B cell (primary cell): ENCODE measurements at places on chromosomes 13 and 19.

- DNase-seq: no peak
Measured at GRCh38 chr19:2814426-2814825, 5.2 kb upstream of the ZNF554 start.

DNA sequence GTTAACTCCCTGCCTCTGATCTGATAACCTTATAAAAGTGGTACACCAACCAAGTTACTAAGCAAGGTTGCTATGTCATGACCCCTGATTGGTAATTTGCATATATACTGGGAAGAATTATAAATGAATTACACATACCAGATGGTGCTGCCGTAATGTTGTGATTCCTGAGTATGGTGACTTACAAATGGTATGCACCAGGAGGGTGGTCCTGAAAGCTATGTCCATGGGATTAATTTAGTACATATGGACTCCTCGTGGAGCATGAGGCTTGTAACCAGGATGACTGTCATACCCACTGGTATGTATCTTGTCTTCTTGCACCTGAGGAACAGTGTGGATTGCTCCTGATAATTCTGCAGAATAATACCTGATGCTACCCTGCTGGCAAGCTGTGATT, 240.6 kb downstream of the GPC6 start:
- DNase-seq: no peak

DNA sequence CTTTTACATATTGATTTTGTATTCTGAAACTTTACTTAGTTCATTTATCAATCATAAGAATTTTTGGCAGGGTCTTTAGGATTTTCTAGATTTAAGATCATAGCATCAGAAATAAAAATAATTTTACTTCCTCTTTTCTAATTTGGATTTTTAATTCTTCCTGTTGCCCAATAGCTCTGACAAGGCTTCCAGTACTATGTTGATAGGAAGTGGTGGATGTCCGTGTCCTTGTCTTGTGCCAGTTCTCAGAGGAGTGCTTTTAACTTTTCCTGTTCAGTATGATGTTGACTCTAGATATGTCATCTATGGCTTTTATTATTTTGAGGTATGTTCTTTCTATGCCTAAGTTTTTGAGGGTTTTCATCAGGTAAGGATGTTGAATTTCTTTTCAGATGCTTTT, 7.7 kb upstream of the KIR2DL4 start:
- DNase-seq: no peak

DNA sequence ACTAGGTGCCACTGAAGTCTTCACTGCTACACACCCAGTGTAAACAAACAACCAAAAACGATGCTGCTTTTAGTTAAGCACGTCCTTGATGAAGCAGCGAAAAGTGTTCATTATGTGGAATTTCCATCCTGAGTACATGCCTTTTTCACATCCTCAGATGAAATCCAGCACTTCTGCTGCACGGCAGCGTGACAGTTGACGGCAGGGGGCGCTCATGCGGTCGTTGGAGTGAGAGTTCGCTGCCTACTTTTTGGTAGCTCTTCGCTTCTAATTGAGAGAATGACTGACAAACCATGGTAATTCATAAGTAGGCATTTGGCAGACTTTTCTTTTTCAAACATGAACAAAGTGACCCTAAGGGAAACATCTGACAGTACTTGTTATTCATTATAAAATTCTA, 1124.9 kb downstream of the EFNB2 start:
- peak; percentile 3 for DNase-seq

DNA sequence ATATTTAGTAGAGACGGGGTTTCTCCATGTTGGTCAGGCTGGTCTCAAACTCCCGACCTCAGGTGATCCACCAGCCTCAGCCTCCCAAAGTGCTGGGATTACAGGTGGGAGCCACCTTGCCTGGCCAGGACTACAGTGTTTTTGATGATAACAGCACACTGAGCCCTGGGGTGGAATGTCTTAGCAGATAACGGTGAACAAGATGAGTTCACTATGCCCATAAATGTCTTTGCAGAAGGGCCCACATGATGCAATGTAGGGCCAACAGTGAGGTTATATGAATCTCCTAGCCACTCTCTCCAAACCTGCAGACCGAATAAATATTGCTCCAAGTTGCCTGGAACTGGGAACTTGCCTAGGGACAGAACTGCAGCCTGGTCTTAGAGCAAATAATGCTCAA, 235.1 kb downstream of the COG6 start:
- no peak for DNase-seq

GRCh38 chr19:30897034-30897433, 452.2 kb downstream of the TSHZ3 start:
- DNase-seq: no peak

DNA sequence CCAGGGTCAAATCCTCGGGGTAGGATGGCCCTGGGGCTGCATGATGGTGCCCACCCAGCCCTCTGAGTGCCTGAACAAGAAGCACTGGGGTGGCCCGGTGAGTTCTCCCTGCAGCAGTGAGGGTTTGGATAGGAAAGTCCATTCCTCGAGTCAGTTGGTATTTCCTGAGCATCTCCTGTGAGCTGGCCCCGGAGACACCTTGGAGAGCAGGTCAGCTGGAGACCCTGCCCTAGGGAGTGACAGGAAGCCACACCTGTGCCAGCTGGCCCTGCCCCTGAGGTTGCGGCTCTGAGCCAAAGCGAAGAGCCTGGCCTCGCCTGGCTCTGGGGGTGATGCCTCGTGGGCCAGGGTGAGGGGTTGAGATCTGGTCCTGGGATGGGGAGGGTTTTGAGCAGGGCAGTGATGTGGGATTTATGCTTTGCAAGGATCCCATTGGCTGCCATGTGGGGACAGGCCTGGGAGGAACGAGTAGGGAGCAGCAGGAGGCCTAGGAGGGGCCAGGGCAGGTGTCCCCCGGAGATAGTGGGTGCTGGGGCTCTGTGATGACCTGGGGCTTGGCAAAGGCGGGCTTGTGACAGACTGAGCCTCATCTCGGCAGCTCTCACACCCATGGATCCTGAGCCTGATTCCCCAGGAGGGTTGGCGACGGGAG, 16.0 kb downstream of the CRTC1 start:
- peak; percentile 28 for DNase-seq

DNA sequence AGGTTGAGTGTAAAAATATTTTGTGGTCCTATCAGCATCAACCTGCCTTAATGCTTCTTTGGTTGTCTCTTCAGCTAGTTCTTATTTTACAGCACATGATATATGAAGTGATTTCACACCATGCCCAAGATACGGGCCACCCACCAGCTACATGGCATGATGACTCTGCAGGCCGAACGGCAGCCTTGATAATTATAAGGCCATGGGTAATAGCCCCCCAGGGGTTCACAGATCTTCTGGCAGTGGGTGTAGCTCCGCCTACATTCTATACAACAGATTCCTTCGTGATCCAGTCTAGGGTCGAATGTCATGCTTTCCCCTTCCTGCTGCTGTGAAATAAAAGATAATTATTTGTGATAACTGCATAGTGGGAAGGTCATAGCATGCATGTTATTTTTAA, 36.1 kb downstream of the CNMD start:
- DNase-seq: no peak

DNA sequence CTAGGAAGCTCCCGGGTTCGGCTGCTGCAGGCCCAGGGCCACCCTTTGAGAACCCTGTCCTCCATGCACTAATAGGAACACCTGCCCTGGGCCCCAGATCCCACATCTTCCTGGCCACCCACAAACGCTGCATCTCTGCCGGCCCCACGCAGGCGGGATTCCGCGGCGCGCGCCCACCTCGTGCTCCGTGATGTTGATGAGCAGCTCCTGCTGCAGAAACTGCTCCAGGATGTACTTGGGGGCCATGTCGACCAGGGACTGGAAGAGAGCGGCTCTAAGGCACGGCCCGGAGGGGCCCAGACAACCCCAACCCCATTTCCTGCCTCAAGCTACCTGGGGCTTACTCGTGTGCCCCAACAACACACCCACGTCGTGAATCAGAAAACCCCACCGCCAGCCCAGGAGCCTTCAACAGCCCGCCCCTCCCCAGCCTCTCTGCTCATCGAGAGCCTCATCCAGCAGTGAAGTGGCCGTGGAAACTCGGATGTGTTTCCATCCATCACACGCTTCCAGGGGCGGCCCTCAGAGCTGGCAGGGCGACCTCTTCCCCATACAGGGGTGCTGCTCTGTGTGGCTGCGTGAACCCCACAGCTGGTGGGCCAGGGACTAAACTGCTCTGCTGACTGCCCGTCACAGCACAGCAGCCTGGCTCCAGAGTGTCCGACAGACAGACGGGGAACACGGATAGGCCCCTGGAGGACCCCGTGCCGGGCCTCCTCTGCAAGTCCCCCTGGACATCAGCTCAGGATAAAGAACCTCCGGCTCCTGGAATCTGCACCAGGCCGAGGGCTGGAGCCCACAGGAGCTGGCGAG, 4.2 kb downstream of the POLR2E start:
- no peak for DNase-seq

DNA sequence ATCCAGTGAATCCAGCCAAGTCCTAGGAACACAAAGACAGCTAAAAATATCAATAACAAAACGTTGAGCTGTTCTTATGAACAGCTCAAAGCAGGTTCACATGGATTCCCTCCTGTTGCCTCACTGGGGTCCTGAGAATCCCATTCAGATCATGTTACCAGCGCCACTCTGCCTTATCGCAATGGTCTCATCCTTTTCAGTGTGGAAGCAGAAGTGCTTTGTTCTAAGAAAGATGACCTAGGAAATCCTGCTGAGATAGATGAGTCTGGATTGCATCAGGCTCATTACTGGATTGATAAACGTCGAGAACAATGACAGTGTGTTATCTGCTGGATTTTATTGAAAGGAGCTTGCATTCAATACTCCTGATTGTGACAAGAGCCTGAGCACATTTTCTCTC, 87.0 kb downstream of the SLAIN1 start:
- DNase-seq: no peak

- no peak for DNase-seq
Measured at GRCh38 chr13:114124431-114124830, 8.0 kb downstream of the RASA3 start.

GRCh38 chr19:45440873-45441654, 17.3 kb upstream of the ERCC1 start:
- no peak for DNase-seq

DNA sequence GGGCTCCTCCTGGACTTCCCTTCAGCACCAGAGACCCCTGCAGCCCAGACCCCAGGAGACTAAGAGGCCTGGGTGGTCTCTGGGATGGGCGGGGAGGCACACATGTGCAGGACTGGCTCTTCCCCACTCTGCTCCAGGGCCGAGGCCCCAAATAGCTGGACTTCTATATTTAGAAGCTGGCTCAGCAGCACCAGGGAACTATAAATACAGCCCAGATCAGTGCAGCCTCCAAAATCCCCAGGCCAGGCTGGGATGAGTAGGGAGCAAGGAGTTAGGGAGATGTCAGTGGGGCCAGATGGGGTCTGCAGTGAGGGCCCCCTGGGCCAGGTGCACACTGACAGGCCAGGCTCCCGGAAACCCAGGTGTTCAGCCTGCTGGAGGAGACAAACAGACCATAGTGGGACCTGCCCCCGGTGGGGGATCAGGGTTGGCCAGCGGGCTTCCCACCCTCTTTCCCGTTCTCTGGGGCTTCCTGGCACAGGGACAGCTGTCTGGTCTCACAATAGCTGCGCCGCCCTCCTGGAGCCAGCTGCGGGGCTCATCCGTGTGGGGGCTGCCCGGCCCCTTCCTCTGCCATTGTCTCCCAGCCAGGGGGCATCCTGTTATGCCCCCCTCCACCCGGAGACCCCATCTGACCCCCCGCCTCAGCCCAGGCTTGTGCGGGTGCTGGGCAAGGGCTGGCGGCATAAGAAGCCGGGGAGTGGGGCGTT, 5.5 kb upstream of the ADGRE5 start:
- no peak for DNase-seq

GRCh38 chr13:101452519-101453485, at the start of gene ITGBL1:
ITGBL1 (plus strand) TSS chr13:101452675; CDS start chr13:101452834, 159 bp downstream.
- no peak for DNase-seq

DNA sequence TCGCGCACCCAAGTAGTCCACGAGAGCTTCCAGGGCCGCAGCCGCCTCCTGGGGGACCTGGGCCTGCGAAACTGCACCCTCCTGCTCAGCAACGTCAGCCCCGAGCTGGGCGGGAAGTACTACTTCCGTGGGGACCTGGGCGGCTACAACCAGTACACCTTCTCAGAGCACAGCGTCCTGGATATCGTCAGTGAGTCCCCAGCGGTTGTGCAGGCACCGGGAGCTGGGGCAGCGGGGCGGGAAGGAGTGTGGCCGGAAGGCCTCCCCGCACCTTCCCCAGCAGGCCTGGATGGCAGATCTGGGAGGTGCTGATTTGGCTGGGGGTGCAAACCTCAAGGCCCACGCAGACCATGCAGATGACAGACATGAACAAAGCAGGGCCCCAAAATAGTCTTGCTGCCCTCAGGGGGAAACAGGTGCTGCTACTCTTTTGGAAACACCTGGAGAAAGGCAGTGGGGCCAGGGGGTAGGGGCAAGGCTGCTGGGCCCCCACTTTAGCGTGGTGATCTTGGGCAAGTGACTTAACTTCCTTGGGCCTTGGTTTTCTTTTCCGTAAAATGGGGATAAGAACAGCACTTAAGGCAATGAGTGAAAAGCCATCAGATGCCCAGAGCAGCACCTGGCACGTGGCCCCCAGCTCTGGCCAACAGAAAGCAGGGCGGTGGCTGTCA, 4.0 kb downstream of the MAG start:
- peak; percentile 76 for DNase-seq

- peak; percentile 15 for DNase-seq
Measured at GRCh38 chr19:17796013-17796837, 1.3 kb downstream of the B3GNT3 start.

- no peak for DNase-seq
Measured at GRCh38 chr19:56101746-56102535, 19.2 kb downstream of the ZNF787 start.

DNA sequence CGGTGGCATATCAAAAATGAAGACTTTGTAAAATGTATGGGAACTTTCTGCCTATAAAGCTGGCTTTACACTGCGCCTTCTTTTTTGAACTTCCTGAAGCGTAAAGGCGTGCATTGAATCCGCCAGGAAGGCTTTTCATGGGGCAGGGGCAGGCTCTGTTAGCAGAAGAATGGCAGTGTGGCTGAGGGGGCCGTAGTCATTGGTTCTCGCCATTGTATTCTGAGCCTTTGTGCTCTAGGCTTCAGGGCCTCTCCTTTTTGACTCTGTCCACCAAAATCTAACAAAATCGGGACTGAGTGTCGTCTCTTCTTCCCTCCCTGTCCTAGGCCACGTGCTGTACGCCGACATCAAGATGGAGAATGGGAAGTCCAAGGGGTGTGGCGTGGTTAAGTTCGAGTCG, 14.1 kb downstream of the PRAM1 start:
- DNase-seq: no peak

DNA sequence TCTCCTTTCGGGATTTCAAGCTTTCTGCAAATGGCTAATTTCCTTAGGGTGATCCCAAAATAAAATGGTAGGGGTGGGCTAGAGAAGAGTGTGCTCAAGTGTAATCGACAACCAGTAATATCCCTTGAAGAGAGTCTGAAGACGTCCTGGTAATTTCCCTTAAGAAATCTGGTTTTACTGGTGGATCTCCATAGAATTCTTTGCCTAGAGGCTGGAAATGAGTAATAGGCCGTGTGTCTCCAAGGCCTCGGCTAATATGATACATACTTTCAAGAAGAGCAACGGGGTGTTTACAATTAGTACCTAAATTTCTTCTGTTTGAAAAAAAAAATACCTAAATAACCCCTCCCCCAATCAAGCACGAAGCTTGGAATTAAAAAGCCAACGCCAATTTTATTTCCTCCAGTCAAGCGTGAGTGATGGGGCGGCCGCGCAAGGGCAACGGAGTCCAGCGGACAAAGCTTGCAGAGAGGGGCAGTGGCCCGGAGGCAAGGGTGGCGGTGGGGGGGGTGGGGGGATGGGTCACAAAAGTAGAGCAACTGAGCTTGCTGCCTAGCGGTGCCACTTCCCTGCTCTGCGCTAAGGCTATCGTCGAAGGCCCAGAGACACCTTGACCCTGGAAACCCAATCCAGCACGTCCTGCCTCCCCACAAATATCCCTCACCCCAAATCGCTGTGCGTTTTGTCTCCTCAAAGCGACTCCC, 7.8 kb downstream of the SOX21 start:
- DNase-seq: no peak

GRCh38 chr19:45117167-45117594, 24.2 kb downstream of the PPP1R37 start:
- peak; percentile 28 for DNase-seq
